A172 (cell line): ENCODE measurements at places on chromosomes 12 and 14. TPM values are rescaled to one million over a fixed set of nuclear protein-coding genes. Genes with fewer than 3 reads are reported as not detected.

- DNase-seq, result no peak
Measured at GRCh38 chr14:93937519-93937918, 10.4 kb downstream of the FAM181A start.

- no peak for DNase-seq
Measured at GRCh38 chr14:99199846-99200653, 71.9 kb downstream of the BCL11B start.

GRCh38 chr14:33727606-33728005 is 223.3 kb downstream of the EGLN3 start:
- no peak for DNase-seq

Gene TDRD9
- total RNA-seq, result not detected in 2 replicates

Gene TEX22
- 0.17 TPM in 1 of 2 replicates, not detected in the other for total RNA-seq

Gene MFAP5
- 0.65 and 2.4 TPM in 2 replicates for total RNA-seq

- DNase-seq, result no peak
Measured at GRCh38 chr12:70785896-70786295, 134.6 kb downstream of the PTPRR start.

DNA sequence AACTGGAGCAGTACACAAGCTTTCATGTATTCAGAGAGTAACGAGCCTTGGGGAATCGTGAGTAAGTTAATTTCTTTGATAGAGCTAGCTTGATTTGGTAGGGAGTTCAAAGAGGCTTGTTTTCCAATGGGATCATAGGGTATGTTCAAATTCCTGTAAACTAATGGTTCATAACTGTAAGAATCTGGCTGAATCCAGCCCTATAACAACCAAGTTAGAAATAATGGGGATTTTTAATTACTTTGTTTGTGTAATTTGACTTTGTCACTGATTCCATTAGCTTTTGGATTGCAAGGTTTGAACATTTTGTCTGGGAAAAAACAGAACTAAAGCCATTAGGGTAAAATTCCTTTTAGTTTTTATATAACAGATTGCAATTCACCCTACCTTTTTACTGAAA is 94.0 kb downstream of the WNK1 start:
- no peak for DNase-seq

DNA sequence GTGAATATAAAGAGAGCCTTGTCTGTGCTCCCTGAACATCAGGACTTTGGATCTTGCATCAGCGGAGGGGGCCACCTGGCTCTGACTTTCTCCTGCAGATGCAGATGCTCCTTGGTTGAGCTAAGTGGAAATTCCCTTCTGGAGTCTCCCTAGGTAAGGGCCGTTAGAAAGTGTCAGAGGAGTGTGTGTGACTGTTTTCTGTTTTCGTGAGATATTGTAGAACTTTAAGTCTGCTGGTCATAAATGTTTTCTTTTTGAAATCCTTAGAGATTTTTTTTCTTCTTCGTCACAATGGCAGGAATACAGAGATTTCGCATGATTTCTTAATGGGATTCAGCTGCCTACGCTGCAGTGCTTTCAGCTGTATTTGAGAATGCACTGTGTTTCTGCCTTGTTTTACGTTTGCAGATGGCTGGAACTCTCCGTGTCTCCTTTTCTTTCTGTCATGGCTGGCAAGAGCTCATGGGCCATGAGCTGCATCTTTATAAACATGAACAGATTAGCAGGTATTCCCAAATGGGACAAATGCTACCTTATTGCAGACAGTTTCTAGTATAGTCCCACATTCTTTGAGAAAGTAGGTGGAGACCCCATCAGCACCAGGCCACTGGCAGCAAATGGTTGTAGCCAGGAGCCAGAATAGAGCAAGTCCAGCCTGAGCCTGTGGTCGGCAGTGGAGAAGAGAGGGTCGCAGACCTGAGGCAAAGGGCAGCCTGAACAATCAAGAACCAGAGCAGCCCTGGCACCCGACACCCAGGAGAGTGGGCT is 76.2 kb upstream of the FRMD6 start:
- DNase-seq, result no peak

GRCh38 chr12:83920821-83921547 is 991.6 kb downstream of the SLC6A15 start:
- DNase-seq, result no peak

Gene LMNTD1
- total RNA-seq, result not detected in 2 replicates

Gene FOXG1
- total RNA-seq, result 0.29 and 0.57 TPM in 2 replicates

Gene PLEKHD1
- not detected in 2 replicates for total RNA-seq

- peak; percentile 59 for DNase-seq
Measured at GRCh38 chr12:47636908-47637780, 68.7 kb downstream of the RPAP3 start.

- no peak for DNase-seq
Measured at GRCh38 chr12:49031573-49032161, 13.1 kb upstream of the PRKAG1 start.

DNA sequence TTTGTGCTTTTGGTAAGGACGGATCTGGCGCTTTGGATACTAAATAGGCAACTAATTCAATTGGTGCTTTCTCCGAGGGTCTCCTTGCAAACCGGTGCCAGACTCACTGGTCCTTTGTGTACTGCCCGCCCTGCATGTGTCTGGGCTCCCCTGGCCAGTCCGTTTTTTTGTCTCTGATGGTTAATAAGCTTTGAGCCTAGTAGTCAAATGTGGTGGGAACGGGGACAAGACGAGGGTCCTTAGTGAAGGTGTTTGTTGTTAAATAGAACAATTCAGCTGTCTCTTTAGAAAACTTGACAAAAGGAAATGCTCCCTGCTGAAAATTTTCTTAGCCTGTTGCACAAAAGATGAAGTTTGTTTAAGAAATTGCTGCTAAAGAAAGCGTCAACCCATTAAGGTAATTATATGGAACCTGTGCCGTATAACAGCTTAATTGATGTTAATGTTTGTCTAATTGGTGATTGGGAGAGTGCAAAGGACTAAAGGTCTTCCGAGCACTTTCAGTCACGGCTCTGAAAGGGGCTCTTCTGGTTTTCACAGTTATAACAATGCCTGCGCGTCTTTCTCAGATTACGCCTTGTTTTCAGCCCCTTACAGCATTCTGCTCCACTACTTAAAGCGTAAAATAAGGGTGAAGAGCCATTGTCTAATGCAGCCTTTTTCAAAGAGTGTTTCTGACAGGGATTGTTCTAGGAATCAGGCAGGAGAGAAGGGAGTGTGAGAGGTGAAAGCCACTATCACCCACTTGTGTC is 537.4 kb downstream of the PRKD1 start:
- DNase-seq, result no peak

DNA sequence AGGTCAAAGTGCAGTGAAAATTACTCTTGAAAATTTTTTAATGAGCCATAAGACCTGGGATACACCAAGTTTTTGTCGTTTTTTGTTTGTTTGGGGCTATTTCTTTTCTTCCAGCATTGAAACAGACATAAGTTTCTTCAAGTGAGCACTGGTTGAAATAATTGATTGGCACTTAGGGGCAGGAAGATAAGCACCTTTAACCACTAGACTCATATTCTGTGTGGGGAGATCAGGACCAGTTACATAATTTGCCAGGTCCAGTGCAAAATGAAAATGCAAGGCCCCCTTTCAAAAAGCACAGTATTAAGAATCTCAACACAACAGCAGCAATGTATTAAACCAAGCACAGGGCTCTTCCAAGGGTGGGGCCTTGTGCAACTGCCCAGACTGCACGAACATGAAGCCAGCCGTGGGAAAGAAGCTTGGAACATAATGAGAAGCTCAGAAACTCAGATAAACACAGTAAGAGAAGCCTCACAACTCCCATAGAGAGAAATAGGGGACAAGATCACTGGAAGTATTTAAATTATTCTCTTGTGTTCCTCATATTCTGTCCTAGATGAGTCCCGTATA is 3.2 kb upstream of the TCP11L2 start:
- DNase-seq, result no peak

DNA sequence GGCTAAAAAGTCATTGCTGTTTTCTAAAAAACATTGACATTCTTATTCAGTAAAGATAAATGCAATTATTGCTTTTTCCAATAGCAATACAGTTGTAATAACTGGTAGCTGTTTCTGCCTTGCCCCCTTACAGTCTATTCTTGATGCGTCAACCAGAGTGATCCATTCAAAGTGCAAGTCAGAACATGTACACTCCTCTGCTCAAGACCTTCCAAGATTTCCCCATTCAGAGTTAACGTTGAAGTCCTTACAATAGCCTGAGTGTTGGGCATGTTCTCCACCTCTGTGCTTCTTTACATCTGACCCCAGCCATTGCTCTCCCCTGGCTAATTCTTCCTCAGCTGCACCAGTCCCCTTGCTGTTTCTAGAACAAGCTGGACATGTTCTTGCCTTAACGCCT is 24.3 kb downstream of the VRK1 start:
- DNase-seq, result no peak

- DNase-seq, result no peak
Measured at GRCh38 chr12:22668441-22668840, 43.5 kb downstream of the ETNK1 start.

DNA sequence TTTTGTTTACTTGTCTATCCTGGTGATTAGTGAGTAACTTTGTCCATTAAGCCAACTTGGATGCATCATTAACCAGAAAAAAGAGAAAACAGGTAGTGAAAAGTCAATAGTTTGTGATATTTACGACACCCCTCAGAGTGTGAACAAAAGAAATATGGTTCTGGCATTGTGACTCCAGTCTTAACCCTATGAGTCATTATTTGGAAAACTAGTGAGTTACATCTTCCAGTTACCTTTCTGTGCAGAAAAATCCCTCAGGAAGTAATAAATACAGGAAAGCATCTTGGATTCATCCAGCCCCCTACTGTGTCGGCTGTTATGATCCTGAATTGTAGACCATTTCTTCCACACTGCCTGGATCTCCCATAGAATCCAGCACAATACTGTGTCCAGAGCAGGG is 379.1 kb downstream of the GALC start:
- DNase-seq, result peak; percentile 68

Gene PAX9
- total RNA-seq, result not detected in 2 replicates

DNA sequence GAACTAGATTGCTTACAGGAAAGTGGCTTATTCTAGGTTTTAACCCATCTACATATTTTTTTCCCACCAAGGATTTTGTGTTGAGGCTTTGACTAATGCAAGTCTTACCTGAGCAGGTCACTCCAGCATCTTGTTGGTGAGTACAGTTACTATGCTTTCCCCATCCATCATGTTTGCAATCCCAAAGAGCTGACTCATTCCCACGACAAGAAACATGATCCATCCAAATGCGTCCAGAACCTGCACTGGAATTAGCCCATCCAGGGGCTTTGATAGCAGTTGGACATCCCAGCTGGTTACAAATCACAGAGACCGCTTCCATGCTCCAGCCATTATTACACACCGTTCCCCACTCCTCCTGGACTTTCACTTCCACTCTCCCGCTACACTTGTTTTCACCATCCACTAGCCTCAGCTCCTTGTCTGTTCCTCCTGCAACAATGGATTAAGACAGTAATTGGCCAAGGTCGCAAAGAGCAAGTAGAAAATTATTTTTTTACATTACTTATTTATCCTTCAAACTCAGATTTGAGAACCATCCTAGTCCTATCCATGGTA is 2.5 kb downstream of the CD163 start:
- DNase-seq, result peak; percentile 27

- DNase-seq, result no peak
Measured at GRCh38 chr14:45201905-45202304, 51.1 kb downstream of the MIS18BP1 start.

GRCh38 chr12:89140602-89141238 is 211.6 kb downstream of the DUSP6 start:
- no peak for DNase-seq

DNA sequence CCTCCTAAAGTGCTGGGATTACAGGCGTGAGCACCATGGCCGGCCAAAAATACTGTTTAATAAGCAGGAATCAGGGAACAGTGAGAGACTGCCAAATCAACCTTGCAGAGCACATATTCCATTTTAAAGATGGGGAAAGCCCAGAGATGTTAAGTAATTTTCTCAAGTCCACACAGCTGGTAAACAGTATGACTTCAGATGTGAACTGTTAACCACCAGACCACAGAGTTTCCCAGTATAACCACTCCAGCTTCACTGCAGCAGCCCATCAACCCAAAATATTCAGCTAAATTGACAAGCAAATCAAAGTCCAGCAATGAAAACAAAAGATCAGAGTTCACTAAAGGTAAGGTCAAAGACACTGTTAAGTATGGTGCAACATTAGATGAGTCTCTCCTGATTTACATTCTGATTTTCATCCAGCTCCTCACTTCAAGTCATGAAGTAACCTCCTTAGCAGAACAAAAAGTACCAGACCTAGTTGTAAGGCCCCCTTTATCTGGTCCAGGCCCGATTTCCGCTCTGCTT is 82.1 kb downstream of the TRAFD1 start:
- DNase-seq, result no peak

DNA sequence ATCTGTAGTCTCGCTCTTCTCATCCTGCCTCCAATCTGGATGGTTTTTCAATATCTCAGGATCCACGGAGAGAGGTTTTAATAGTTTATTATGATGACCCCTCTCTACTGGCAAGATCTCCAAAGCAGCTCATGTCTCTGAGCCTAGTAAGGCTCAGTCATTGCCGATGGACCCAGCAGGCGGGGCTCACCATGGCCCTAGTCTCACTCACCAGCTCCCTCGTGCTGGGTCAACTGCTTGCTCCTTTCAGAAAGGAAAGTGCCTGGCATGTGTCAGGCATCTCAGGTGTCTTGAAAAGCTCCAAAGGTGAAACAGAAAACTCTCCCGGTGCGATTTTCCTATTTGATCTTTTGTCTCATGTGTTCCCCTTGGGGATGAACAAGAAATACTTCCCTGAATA is 179.0 kb downstream of the CALM1 start:
- DNase-seq, result no peak

DNA sequence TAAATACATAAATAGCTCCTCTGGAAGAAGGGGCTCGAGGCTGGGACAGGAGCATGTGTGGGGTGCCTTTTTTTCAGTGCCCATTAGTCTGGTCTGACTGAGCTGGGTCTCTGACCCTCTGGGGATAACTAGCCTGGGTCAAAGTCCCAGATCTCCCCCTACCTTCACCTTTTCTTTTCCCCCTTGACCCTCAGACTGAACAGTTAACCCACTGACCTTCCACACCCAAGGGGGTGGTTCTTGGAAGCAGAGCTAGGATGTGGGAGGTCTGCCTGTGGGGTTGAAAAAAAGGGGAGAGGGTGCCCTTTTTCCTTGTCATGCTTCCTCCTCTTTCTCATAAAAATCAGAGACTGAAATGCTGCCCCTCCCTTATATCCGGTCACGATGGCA is 925 bp upstream of the GLI1 start:
- no peak for DNase-seq

GRCh38 chr12:5039815-5040214 is 3.9 kb upstream of the KCNA5 start:
- no peak for DNase-seq

- peak; percentile 65 for DNase-seq
Measured at GRCh38 chr12:88237954-88238353, 95.8 kb downstream of the TMTC3 start.

- DNase-seq, result no peak
Measured at GRCh38 chr14:22580625-22581024, 8.4 kb downstream of the DAD1 start.

DNA sequence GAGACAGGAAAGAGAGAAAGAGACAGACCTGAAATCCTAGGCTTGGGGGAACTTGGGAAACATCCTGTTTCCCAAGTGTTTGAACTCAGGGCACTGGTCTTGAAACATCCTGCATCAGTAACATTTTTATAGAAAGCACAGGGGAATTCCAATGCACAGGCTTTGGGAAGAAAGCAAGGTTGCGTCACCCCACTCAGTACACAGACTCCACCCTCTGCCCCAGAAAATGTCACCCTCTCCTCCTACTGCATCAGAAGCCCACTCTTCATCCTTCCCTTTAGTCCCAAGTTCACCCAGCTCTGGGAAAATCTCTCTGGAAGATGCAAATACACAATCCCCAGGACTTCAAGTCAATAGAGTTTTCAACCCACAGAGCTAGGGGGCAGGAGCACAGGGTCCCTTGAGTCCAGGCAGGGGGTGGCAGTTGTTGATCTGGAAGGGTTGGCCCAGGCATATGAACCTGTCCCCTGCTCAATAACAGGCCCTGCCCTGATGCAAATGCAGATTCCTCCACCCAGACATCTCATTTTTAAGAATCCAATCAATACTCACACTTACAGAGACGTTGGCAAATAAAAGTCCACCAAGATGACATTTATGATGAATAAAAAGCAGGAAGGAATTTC is 1.7 kb downstream of the RDH16 start:
- DNase-seq, result peak; percentile 34
